ENCODE measurements at places on chromosomes 11 and 22.

GRCh38 chr11:112972399-112973145, 11.4 kb downstream of the NCAM1 start:
- no peak for DNase-seq

- no peak for DNase-seq
Observed at GRCh38 chr11:107853070-107853469, 5.5 kb downstream of the SLC35F2 start.

- DNase-seq, result no peak
Observed at GRCh38 chr22:45731798-45732495, 60.3 kb downstream of the ATXN10 start.

DNA sequence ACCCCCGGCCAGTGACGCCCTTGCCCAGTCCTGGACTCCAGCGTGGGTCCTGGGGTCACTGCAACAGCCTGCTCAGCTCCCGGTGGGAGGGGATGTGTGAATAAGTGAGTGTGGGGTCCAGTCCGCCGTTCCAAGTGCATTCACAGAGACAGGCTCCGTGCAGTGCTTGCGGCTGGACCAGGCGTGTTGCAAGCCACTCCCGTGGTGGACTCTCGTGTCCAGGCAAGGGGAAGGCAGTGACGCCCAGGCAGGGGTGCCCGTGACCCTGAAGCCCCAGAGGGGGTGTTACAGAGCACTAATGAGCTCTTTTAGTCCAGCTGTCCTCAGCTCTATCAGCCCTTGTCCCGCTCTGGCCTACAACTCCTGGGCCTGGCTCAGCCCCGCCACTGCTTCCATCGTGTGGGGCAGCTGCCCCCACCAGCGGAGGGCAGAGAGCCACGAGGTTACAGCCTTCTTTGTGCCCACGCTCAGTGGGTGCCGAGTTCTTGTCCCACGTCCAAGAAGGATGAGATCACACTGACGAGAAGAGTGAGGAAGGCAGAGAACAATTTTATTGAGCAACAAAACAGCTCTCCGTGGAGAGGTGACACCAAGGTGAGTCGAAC, 1807.5 kb downstream of the LRRC4C start:
- no peak for DNase-seq
